ENCODE measurements at places on chromosomes 6 and 20.

- no peak for DNase-seq
These were observed 86.7 kb downstream of the GRM4 start for GRCh38 chr6:34059136-34059731.

- DNase-seq: no peak
These were observed 124.1 kb downstream of the PRKN start for GRCh38 chr6:162603231-162604015.

- no peak for DNase-seq
These were observed 1.4 kb downstream of the AKIRIN2 start for GRCh38 chr6:87700397-87701343.

DNA sequence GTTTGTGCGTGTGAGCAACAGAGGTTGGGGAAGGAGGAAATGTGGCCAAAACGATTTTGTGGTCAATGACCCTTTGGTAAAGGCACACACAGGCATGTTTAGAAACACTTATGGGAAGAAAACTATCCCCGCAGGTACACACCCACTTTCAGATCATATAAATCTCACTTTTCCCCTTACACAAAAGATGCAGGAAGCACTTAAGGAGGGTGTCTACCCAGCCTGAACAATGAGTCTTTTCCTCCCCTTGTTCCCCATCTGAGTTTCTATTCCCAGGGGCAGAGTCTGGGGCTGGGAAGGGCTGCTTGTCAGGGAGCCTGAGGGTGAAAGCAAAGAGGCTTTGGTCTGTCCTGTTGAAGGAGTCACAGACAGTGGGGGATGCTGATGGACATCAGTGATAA lies 193.2 kb upstream of the SALL4 start:
- DNase-seq: no peak

DNA sequence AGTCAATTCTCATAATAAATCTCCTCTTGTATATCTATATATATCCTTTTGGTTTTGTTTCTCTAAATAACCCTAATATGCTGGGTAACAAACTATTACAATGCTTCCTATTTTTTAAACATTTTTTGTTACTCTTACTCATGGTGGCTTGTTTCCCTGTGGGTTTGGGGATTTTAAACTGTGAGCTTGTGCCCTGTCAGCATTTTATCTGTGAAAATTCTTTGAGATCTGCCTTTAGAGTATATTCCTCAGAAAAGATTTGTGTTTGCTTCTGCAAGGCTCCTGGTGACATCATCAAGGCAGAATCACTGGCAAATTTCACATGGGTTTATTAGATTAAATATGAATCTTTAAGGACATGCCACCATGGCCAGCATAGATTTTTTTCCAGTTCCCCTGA lies 273.6 kb downstream of the LRFN2 start:
- no peak for DNase-seq

GRCh38 chr6:149683256-149683859 lies 34.5 kb downstream of the LATS1 start:
- DNase-seq: no peak

DNA sequence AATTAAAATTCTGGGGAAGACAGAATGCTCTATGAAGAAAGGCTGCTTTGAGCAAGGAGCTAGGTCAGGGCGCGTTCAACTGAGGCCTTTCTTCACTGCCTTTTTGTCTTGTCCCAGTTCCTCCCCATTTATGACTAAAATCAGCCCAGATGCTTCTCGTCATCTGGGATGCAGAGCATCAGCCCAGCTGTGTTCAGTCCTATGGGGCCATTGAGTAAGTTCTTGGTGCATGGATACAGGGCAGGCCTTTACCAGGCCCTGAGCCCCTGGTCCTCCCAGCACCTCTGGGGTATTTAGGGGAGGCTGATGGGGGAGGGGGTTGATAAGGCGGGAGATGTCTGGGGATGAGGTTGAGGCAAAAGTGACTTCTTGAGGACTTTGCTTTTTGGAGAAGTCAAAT lies 55.7 kb downstream of the PTPN1 start:
- DNase-seq: no peak

GRCh38 chr6:146542881-146543210 lies 787 bp upstream of the RAB32 start:
- no peak for DNase-seq

GRCh38 chr6:30334075-30334783 lies 7.5 kb downstream of the TRIM39 start:
- no peak for DNase-seq

DNA sequence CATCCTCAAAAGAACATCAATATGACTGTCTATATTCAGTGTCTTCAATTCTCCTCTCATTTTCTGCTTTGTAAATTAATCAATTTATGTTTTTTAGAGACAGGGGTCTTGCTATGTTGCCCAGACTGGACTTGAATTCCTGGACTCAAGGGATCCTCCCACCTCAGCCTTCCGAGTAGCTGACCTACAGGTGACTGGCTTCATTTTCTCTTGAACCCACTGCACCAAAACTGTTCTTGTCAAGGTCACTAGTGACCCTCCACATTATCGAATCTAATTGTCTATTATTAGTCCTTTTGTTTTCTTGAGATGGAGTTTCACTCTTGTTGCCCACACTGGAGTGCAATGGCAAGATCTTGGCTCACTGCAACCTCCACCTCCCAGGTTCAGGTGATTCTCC lies 3.7 kb downstream of the DNAAF9 start:
- no peak for DNase-seq

- no peak for DNase-seq
These were observed 1.0 kb downstream of the JARID2 start for GRCh38 chr6:15246666-15247499.

DNA sequence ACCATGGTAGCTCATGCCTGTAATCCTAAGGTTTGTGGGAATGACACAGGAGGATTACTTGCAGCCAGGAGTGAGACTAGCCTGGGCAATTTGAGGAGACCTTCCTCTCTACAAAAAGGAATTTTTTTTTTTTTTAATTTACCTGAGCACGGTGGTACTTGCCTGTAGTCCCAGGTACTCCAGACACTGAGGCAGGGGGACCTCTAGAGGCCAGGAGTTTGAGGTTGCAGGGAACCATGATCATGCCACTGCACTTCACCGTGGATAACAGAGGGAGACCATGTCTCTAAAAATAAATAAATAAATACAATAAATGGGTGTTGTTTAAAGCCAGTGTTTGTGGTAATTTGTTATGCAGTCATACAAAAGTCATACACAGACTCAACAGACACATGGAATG lies 2.4 kb upstream of the HLA-F start:
- no peak for DNase-seq

DNA sequence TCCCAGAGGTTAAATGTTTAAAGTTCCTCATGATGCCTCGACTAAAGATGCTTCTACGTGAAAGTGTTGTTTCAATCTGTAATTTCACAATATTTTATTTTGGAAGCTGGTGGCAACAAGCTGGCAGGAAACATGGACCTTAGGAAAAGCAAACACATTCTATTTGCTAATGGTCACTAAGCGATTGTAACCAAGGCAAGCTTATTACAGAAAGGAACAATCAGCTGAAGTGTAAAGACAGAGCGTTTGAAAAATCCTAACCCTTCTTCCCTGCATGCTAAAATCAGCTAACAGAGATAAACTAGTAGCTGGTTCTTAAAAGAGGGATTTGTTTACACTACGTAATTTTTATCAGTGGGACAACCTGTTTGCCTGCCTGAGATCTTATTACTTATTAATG lies 50.0 kb downstream of the IL20RA start:
- DNase-seq: no peak

- DNase-seq: no peak
These were observed 97.4 kb downstream of the TMEM170B start for GRCh38 chr6:11634948-11635347.

GRCh38 chr6:6596529-6597328 lies 8.2 kb downstream of the LY86 start:
- no peak for DNase-seq

DNA sequence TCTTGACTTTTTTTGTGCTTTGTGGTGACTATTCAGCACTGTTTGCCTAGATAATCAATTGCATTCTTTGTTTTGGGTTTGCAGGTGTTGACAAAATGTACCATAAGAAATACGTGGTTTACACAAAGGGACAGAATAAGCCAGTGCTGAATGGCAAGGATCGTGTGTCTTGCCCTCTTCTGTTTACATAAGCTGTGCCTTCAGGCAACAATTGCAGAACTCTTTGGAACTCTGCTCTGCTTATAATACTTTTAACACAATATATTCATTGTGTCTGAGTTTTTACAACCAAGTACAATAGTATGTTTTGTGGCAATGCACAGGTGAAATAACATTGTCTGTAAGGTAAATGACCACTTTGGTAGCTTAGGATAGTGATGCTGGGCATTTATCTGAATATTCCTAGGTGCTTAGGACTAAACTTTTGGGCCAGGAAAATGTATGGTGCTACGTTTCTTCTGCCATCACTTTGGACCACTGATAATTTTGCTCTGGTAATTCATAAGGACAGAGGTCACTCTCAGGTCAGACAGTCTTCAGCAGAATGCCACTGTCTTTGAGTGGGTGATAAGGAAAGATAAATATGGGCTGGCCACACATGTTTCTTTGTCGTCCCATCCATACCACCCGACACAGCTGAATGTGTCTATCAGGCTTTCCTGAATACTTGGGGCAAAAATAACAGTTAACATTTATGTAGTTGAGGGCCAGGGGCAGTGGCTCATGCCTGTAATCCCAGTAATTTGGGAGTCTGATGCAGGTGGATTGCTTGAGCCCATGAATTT lies 344.6 kb upstream of the IMPG1 start:
- no peak for DNase-seq

GRCh38 chr6:137666202-137666774 lies 172.1 kb upstream of the OLIG3 start:
- DNase-seq: no peak

- no peak for DNase-seq
These were observed 39.6 kb upstream of the NOX3 start for GRCh38 chr6:155495011-155495768.

DNA sequence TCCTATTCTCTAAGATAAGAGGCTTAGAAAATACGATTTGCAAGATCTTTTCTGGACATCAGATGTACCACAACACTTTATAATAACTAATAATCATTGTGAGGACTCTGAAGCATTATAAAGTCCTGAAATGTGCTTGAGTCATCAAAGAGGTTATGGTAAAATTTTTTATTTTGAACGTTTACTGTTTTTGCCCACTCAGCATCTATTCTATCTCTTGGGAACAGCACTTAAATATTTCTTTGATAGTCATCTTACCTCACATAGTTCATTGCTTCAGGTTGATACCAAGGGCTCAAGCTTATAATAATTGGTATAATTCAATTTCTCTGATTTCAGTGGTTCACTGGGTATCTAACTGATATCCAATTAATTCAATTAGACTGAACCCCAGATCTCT lies 700.5 kb downstream of the KHDRBS2 start:
- no peak for DNase-seq

DNA sequence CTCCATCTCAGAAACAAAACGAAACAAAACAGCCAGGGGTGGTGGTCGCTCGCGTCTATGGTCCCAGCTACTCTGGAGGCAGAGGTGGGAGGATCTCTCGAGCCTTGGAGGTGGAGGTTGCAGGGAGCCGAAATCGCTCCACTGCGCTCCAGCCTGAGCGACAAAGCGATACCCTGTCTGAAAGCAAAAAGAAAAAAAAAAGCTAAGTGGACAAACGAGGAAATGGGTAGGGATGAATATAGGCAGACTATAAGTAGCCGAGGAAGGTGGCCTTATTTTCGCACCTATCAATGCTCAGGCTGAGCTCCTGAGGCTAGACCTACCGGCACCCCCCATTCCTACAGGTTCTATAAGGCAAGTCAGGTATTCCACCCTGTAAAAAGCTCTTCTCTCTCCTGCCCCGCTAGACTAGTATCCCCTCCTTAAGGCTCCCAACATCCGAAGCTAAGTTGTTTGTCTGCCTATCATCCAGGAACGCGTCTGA lies 650 bp upstream of the CASP8AP2 start:
- DNase-seq: no peak

GRCh38 chr6:72788188-72788587 lies 166.3 kb downstream of the KCNQ5 start:
- DNase-seq: no peak

DNA sequence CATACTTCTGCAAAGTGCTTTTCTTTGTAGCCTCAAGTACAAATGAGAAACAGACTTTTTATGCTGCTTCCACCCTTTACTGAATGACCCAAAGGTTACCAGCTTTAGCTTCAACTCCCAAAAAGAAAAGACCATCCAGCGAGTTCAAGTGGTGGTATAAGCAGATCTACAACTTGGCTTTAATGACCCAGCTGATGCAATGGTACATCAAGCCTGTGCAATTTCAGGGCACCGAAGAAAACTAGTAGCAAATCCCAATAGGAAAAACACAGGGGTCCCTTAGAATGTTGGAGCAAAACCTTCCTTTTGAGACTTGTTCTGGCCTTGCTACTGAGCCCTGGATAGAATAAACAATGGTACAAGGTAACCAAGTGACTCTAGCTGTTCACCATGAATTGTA lies 33.8 kb downstream of the STX7 start:
- DNase-seq: no peak

GRCh38 chr20:7113577-7114466 lies 346.3 kb downstream of the BMP2 start:
- no peak for DNase-seq

- DNase-seq: no peak
These were observed 143.7 kb downstream of the SYNDIG1 start for GRCh38 chr20:24612799-24613775.

DNA sequence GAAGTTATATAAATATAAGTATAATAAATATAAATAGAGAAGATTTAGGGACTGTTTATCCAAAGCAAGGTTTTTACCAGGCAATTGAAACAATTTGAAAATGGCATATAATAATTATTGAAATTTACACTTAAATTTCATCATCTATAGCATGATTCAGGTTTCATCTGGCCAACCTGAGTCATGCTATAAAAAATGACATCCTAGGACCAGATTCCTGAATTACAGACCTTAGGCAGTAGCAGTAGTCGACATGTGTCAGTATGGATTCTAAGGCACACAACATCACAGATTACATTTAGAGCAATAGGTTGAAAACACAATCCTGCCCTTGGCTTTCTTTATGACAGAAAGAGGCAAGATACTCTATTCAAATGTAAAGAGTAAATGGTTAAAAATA lies 592.3 kb downstream of the PHF3 start:
- no peak for DNase-seq

DNA sequence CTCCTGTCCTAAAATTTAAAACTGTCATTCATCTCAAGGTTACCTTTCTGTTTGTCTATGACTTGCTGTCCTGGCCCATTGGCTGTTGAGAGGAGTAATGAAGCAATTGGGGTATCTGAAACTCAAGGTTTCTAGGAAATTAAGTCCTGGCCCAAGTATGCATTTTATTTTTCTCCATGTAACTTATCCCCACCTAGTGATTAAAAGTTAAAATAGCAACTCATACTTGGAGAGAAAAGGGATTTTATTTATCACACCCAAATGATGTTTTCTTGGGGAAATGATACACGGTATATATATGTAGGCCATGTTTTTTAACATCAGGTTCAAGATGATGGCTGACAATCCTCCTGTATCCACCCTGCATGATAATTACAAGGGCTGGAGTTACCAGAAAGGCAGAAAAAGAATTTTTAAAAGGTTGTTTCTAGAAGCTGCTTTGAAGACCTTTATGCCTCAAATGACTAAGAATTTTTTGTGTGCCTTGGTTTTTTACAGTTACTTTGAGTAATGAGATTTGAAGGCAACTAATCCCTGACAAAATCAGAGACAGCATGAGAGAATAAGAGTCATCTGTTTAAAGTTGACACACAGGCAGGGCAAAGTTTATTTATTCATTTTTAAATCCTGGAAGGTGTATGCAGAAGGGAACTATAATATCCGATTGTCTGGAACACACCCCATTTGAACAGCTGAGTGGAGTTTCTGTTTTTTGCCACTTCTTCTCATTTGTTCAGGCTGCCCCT lies 28.9 kb upstream of the C6orf58 start:
- no peak for DNase-seq
